Fibroblast of lung (primary cell): ENCODE measurements at places on chromosomes 11 and 22.

DNA sequence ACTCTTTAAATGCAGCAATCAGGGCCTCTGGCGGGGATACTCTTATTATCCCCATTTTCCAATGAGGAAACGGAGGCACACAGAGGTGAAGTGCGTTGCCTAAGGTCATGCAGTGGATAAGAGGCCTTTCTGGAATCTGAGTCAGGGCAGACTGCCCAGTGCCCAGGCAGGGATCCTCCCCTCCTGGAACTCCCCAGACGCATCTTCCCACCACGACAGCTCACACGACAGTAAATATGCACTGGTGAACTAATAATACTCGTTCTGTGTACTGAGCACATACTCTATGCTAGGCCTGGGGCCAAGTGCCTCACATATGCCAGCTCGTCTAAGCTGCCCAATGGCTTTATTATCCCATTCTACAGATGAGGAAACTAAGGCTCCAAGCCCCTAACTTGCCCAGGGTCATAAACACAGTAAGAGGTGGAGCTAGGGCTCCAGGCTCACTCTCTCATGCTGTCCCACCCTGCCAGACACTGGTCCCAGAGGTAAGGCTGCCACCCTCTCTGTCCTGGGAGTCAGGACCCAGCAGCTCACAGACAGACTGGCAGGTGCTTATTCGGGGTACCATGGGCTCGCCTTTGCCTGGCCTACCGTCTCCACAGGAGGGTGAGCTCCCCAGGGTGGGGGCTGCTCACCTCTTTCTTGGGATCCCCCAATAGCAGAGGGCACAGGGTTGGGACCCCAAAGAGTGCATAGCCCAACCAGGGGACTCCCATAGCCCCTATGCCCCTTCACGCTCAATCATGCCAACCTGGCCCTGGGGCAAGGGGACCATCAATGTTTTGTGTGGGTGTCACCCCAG is 2.3 kb downstream of the IL2RB start:
- no peak for DNase-seq

DNA sequence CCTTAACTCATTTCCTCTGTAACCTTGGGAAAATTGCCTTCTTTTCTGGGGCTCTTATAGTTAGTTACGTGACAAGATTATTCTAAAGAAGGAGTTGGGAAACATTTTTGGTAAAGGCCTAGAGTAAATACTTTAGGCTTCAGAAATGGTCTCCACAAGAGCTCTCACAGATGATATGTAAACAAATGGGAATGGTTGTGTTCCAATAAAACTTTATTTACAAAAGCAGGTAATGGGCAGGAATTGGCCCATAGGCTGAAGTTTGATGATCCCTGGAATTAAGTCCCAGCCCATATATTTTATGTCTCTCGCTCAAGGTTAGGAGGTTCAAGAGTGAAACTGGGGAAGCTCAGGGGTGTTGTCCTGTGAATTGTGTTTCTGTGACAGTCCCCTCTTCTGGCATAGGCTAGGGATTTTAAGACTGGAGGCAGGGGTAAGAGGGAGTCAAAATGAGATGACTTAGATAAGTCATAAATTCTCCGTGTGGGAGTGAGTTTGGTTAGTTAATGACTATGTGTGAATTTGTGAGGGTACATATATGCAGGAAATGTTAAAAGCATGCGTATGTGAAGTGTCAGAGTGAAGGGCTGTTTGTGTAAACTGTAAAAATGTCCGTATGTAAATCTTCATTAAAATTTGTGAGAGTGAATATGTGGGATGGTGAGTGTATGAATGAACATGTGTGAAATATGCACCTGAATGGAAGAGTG is 7.4 kb upstream of the OR52B4 start:
- no peak for DNase-seq

- no peak for DNase-seq
These were observed 480.5 kb upstream of the RAG2 start for GRCh38 chr11:37078521-37078920.

DNA sequence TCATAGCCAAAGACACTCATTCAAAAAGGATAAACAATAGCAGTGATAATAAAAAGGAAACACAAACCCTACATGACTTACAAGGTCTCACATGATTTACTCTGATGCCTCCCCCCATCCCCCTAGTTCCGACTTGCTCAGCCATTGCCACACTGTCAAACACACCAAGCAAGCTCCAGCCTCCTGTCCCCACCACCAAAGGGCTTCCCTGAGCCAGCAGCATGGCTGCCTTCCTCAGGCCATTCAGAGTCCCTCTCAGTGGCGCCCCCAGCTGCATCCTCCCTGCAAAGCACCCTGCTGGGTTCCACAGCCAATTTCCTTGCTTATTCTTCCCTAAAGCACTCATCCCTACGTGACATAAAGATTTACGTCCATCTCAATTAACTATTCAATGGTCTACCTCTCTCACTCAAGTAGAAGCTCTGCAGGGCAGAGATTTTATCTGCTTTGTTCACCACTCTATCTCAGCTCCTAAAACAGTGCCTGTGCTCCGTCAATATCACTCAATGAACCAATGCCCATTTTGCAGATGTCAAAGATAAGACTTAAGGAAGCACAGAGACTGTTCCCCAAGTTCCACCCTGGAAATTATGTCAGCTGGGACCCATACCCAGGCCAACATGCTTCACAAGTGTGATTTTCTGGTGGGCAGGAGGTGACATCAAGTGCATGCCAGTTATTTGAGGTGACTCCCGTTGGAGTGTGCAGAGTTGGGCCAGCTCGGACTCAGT is 106.9 kb downstream of the SYN3 start:
- no peak for DNase-seq
